ENCODE measurements at places on chromosomes 13 and 19.
A peak's percentile ranks its signal among the peaks of the same experiment; 100 is the strongest.

- DNase-seq: no peak
These were observed 2.1 kb downstream of the CCDC8 start for GRCh38 chr19:46411088-46411924.

- no peak for DNase-seq
These were observed 543 bp downstream of the PSMC4 start for GRCh38 chr19:39971380-39972035.

GRCh38 chr19:3506384-3507340 is 551 bp downstream of the FZR1 start:
- no peak for DNase-seq

GRCh38 chr13:113103646-113104045 is 1.9 kb upstream of the F7 start:
- no peak for DNase-seq

- peak; percentile 78 for DNase-seq
These were observed 244.8 kb downstream of the PCDH20 start for GRCh38 chr13:61170856-61171255.

DNA sequence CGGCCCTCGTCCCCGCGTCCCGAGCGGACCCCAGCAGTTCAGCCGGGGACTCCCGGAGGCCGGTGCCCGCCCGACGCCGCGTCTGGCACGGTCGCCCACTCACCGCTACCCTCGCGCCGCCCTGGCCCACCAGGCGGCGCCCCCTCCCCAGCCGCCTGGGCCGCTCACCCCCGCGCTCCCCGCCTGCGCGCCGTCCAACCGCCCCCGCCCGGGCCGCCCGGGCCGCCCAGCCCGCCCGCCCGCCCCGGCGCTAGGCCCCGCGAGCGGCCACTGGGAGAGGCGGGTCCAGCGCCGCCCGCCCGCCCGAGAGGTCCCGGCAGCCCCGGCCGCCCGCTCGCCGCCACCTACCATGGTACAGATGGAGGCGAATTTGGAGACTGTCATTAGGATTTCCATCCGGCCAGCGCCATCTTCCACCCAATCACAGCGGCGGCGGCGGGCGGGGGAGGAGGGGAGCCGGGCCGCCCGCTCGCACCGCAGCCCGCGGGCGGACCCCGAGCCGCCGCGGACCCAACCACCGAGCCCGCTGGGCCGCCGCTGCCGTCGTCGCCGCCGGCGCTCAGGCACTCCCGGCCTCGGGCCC is at the start of gene USP12:
TSS of gene USP12 (minus strand) at position 568 of the 583 bp plus-strand sequence. CDS start at position 396, 172 bp downstream.
- DNase-seq: peak; percentile 48

DNA sequence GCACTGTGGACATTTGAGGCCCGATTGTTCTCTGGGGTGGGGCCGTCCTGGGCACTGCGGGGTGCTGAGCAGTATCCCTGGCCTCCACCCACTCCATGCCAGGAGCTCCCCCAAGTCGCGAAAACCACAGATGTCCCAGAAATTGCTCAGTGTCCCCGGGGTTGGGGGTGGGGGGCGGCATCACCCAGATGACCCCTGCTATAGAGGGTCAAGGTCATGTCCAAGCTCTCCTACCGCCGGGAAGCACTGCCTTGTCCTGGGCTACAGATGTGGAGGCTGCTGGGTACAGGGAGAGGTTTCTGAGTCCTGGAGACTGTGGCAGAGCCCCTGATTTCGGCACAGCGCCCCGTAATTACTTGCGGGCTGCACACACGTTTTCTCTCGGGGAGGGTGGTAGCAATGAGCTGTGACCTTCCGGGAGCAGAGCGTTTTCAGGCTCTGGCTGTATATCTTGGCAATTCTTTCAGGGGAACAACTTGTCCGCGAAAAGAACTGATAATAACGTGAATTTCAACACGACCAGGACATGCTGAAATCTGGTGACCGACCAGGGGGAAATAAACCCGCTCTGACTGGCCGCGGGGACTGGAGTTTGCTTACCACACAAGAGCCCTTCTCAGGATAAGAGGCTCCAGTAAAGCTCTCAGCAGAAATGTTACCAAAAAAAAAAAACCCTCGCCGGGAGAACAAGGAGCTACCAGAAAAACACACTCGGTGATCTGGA is 68.1 kb downstream of the GNG7 start:
- no peak for DNase-seq

DNA sequence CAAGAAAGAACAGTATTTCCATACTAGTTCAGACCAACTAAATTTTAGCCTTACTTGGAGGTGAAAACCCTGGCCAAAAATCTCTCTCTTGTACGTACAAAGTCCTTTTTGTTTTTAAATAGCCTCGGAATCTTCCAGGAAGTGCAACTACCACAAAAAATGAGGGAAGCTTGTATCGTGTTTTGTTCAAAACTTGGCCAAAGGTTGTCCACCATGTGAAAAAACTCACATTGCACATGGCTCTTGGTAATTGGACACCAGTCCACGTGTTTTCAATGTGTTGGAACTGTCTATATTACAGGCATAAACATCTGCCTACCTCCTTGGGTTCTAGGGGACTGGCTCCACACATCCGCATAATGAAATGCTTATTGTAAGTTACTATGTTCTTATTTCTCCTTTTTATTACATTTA is 15.2 kb upstream of the STRN4 start:
- DNase-seq: no peak

DNA sequence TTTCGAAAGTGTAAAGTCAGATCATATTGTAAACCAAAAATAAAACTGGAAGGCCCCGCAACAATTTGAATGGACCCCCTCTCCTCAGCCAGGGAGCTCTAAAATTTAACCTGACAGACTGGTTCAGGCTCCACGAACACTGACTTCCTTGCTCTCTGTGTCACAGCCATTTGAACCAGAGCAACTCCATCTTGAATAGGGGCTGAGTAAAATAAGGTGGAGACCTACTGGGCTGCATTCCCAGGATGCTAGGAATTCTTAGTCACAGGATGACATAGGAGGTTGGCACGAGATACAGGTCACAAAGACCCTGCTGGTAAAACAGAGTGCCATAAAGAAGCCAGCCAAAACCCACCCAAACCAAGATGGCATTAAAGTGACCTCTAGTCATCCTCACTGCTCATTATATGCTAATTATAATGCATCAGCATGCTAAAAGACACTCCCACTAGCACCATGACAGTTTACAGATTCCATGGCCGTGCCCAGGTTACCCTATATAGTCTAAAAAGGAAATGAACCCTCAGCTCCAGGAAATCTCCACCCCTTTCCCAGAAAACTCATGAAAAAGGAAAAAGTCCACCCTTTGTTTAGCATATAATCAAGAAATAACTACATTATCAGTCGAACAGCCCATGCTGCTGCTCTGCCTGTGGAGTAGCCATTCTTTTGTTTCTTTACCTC is 43.1 kb downstream of the RFXAP start:
- no peak for DNase-seq

GRCh38 chr13:67156723-67157060 is 73.4 kb downstream of the PCDH9 start:
- DNase-seq: no peak

DNA sequence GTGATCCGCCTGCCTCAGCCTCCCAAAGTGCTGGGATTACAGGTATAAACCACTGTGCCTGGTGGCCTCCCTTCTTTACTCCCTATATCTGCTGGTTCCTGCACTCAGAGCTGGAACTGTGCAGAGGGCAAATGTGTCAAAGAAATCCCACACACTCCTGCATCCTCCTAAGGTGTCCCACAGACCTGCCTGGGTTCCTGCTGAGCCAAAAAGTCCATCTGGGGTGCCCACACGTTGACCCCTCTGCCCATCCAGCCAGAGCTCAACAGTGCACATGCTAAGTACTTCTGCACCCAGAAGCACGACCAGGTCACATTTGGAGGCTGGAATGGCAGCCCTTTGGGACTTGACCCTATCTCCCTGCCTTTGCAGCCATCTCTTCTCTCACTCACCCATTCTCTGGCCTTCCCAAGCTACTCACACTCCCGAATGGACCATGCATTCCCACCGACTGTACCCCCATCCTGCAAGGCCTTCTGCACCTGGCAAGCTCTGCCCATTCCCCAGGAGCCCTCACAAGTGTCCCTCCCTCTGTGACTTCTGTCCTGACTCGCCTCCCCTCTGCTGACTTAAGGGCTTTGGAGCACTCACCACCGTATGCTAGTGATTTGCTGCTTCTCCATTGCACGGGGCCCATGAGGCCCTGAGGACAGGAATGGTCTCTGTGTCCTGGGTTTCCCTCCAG is 152.1 kb downstream of the KCTD15 start:
- DNase-seq: no peak

- DNase-seq: no peak
These were observed 498.5 kb downstream of the DIAPH3 start for GRCh38 chr13:59665184-59665583.

DNA sequence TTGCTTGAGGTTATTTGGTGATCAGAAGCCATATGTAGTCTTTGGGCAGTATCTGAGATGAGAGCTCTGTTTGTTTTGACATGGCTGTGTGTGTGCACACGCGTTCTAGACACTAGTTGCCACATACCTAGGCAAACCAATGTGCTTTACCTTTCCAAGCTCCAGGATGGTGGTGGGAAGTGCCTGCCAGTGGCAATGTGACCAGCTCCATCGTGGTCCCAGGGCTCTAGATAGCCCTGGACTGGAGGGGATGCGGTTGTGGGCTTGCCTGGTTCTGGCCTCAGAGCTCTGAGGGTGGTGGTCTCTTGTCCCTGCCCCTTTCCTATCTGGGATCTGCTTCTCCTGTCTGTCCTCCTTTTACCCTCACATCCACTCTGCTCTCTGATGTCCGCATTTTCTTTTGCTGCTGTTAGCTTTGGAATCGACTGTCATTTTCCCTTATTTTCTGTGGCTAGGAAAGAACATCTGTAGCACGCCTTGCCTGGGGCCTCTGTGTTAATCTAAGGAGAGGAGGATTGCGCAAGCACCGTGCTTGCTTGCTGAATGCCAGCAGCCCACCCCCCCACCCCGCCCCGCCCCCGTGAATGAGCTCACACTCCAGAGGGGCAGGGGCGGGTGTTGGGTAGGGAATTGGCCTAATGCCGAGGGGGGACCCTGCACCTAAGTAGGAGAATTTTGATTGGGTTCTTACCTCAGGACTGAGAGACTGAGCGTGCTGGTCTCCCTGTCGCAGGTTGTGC is 89.5 kb downstream of the ARHGEF7 start:
- no peak for DNase-seq

GRCh38 chr19:43638214-43638994 is 1.2 kb downstream of the CADM4 start:
- no peak for DNase-seq

DNA sequence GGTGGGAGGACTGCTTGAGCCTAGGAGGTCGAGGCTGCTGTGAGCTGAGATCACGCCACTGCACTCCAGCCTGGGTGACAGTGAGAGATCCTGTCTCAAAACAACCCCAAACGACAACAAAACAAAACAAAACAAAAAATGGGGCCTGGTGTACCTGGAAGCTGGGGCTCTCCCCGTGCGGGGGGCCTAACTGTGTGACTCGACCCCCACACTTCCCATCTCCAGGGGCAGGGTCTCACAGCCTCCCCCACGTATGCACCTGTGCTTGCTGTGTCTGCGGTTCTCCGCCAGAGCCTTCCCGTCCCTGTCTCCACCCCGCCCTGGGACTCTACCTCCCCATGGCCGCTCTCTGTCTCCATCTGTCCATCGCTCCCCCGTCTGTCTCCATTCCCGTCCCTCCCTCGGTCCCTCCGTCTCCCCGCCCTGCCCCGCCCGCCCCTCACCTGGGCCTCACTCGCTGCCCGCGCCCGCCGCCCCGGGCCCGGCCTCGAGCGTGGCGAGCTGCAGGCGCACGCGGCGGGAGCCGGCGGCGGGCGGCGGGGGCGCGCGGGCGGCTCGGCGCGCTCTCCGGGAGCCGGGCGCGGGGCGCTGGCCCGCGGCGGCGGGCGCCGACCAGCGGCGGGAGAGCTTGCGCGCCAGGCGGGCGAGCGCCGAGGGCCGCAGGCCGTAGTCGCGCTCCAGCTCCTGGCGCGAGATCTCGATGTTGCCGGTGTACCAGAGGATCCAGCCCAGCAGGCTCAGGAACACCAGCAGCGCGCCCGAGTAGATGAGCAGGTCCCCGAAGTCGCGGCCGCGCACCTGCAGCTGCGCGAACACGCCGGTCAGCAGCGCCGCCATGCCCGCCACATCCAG is 587 bp downstream of the TMEM238 start:
- peak; percentile 79 for DNase-seq

GRCh38 chr19:3243819-3244700 is 19.6 kb downstream of the CELF5 start:
- DNase-seq: no peak

- no peak for DNase-seq
These were observed 110.9 kb downstream of the IER2 start for GRCh38 chr19:13260883-13261653.

- no peak for DNase-seq
These were observed 44.5 kb upstream of the MIR17HG start for GRCh38 chr13:91303031-91303430.

DNA sequence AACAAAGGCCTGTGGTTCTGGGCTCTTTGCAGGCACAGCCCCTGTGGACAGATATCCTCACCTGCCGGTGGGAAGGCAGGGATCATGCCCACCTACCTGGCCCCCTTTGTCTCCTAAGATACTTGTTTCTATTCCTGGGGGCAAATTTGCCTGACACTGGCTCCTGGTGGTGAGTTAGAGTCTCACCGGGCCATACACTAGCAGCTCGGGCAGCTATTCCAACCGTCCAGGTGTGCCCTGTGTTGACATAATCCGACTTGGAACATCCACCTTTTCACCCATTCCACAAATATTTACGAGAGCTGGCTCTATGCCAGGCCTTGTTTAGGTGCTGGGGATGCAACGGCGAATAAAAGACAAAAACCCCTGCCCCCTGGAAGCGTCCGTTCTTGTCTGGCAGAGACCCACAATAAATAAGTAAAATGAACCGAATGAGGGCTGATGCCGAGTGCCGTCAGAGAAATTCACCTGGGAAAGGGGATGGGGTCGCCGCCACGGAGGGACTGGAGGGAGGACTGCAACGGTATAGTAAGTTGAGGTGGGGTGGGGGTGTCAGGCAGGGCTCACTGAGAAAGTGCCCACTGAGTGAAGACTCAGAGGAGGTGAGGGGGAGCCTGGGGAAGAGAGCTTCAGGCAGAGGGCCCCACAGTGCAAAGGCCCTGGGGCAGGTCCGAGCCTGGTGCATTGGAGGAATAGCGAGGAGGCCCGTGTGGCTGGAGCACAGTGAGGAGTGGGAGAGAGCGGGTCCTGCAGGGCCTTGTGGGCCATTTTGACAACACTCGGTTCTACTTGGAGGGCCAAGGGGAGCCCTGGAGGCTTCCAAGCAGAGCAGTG is 43.2 kb upstream of the RANBP3 start:
- peak; percentile 71 for DNase-seq

DNA sequence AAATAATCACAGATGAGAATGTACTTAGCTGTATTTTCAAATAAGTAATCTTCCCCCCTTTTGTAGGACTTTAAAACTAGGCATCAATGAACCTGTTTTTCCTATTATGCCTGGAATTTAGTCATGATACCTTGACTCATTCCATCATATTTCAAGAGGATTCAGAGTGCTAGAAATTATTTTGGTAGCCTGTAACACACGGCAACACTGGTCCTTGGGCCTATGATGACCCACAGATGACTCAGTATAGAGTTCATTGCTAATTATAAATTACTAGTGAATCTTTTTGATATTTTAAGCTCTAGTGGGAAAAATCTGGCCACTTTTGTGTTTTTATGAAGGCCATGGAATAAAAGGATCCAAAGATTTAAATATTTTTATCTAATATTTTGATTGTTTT is 26.0 kb upstream of the GARRE1 start:
- no peak for DNase-seq

- DNase-seq: no peak
These were observed 4.1 kb downstream of the CCDC70 start for GRCh38 chr13:51865838-51866237.

GRCh38 chr13:108948251-108948671 is 318.9 kb downstream of the MYO16 start:
- peak; percentile 83 for DNase-seq

GRCh38 chr19:18279516-18280246 is 1.7 kb downstream of the JUND start:
- peak; percentile 94 for DNase-seq

- DNase-seq: no peak
These were observed 17.1 kb upstream of the DPY19L3 start for GRCh38 chr19:32388393-32388855.

All from COR-L47 (cell line).